ENCODE measurements at places on chromosomes 6 and 20.

- DNase-seq = no peak
Observed at GRCh38 chr6:15372932-15373331, 127.1 kb downstream of the JARID2 start.

DNA sequence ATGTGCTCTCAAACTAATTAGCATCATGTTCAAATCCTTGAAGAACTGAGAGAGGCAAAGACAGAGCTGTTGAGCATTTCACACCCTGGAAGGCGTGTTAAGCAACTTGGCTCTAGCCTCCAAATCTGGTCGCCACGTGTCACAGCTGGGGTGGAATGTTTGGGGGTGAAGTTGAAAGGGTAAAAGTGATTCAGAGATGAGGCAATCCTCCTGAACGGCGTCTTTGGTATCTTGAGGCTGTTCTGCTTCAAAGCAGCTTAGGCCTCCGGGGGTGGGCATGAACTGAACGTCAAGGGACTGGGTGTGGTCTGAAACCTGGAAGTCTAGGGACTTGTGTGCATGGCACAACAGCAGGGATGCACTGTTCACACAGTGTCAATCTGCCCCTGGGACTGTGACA lies 62.3 kb downstream of the TRAM2 start:
- DNase-seq = no peak

DNA sequence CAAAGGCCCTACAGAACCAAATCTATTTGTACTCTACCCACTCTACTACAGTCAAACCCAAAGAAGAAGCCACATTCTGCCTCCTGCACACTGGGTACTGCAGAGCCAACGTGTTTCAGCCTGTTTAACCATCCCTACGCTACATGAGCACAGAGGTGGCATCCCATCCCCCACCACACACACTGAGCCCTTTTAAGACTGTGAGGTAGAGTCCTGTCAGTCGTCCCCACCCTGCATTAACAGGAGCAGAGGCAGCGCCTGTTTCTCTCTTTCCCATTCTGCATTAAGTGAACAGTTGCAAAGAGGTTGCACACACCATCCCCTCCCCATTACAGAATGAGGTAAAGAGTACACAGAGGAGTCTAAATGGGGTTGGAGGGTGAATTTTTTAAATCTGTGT lies 5.2 kb upstream of the RSPH4A start:
- DNase-seq = no peak

- DNase-seq = no peak
Observed at GRCh38 chr6:137283080-137283479, 63.9 kb upstream of the IFNGR1 start.

DNA sequence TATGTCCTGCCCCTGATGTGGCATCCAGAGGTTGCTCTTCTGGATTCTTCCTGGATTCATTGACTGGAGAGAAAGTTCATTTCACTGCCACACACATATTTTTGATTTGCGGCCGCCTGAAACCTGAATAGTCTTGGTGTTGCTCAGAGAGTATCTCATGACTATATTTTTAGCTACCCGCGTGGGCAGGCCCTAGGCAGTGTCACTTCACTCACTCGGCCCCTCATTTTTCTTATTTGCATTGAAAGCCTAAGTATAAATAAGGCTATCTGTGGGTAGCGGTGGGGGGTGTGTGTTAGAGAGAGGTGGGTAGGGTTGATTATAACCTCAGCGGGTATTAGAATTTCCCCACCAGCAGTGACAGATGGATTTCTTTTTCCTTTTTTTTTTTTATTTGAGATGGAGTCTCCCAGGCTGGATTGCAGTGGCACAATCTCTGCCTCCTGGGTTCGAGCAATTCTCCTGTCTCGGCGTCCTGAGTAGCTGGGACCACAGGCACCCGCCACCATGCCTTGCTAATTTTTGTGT lies 113.5 kb downstream of the JARID2 start:
- DNase-seq = no peak

DNA sequence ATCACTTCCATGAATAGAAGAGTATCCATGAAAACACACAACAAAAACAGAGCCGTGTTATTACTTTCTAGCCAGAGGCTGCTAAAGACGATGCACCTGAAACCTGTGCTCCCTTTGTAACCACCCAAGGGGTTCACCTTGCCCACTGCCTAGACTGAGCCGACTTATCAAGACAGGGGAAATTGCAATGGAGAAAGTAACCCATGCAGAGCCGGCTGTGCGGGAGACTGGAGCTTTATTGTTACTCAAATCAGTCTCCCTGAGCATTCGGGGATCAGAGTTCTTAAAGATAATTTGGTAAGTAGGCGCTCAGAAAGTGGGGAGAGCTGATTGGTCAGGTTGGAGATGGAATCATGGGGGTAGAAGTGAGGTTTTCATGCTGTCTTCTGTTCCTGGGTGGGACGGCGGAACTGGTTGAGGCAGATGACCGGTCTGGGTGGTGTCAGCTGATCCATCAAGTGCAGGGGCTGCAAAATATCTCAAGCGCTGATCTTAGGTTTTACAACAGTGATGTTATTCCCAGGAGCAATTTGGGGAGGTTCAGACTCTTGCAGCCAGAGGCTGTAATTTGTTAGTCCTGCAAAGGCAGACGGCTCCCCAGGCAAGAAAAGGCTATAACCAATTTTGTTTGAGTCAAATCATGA lies 366.6 kb downstream of the PREX1 start:
- DNase-seq = no peak

DNA sequence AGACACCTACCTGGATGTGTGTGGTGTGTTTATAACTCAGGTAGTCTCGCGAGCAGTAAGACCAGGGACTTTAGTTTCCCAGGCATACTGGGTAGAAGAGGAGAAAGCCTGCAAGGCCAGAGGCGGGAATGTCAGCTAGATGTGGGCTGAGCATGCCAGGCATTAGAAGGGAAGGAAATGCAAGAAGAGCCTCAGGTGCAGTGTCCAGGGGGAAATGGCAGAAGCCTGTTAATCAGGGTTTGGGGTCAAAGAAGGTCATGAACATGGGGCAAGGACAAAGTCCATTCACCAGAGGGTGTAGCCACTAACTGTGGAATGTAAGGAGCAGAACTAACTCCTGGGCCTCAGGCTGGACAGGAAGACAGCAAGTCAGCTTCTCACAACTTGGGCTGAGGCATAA lies 305.0 kb downstream of the SMOC2 start:
- no peak for DNase-seq

- DNase-seq = no peak
Observed at GRCh38 chr20:35257175-35257909, 20.6 kb downstream of the MMP24OS start.

DNA sequence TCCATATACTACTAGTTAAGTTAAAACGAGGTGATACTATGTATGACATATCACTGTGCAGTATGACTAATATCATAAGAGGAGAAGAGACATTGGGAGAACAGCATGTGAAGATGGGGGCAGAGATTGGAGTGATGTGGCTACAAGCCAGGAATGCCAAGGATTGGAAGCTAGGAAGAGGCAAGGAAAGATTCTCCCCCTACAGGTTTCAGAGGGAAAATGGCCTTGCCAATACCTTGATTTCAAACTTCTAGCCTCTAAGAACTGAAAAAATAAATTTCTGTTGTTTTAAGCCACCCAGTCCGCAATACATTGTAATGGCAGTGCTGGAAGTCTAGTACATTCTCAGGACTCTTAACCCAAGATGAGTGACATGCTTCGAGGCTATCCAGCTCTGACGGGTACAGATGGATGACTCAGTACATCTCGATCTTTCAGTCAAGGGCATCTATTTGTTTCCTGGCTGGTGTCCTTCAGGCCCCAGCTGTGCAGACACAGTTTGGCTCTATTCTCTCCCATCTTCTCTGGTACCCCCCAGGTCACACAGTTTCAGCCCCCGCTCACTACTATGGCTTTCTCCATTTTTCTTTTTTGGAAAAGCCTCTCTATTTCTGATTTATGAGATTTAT lies 55.5 kb upstream of the THEMIS start:
- DNase-seq = no peak

GRCh38 chr6:130903007-130903406 lies 75.8 kb downstream of the SMLR1 start:
- no peak for DNase-seq

DNA sequence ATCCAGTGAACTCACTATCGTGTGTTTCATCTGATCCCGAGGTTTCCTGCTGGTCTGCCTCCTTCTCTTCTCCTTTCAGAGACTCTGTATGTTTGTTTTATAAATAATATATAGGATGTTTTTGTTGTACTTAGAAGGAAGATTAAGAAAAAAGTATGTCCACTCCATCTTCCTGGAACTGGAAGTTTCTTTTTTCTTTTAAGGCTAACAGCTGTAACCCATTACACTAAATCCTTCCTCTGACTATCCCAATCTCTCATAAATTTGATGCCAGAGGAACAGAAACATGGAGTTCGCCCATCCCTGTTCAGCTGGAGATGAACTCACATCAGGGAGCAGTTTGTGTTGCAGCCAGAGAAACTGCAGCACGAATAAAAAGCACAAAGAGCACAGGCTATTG lies 20.7 kb downstream of the RIPK1 start:
- no peak for DNase-seq

DNA sequence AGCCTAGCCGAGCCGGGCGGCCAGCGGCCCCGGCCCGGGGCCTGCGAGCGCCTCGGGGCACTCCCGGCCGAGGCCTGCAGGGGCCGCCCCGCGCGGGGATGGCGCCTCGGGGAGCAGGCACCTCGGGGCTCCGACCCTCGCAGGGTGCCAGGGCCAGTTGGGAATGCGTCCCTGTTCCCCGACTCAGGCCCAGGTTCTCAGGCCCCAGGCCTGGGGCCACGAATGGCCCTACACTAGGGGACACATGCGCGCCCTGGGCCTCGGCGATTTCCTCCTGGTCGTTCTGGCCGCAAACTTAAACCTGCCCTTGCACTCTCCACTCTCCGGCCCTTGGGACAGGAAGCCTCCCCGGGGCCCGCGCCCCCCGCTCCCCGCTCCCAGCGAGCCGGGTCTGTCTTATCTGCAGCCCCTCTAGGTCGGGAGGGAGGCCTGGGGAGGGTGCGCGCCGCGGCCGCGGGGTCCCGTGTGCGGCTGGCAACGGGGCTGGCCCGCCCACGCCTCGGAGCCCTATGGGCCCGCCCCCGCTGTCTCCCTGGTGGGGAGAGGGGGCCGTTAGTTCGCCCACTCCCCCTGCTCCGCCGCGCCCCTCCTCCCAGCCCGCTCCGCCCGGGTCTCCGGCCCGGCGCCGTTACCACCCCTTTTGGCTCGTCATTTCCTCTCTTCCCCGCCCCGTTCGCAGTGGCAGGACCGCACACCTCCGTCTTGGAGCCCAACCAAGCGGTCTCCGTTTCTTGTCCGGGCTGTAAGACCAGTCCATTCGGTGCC lies 611 bp downstream of the NFYA start:
- peak; percentile 87 for DNase-seq

GRCh38 chr20:21156266-21156665 lies 30.4 kb downstream of the KIZ start:
- DNase-seq = no peak

DNA sequence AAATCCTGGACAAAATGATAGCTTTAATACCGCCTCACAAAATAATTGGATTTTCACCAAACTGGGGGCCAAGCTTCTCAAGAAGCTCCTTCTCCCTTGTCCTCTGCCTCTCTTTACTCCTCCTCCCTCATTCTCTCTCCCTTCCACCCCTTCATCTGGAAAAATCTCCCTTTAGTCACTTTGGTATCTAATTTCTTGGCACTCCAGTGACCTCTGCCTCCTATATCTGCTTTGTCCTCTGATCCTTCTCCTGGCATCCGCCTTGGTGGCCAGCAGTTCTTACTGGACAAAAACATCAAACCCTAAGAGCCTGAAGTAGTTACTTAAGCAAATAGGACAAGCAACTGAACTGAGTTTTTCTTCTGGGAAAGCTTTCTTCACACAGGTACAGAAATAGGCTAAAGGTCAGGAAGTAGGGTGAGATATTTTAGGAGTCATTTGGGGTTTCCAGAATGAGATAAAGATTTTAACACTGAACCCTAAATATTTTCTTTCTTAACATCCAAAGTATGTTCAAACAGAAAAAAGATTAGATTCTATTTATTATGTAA lies 220.7 kb downstream of the ARHGAP18 start:
- DNase-seq = no peak

- no peak for DNase-seq
Observed at GRCh38 chr6:137162692-137163306, 10.6 kb downstream of the IL22RA2 start.

- no peak for DNase-seq
Observed at GRCh38 chr6:11236076-11236750, 3.7 kb upstream of the NEDD9 start.

DNA sequence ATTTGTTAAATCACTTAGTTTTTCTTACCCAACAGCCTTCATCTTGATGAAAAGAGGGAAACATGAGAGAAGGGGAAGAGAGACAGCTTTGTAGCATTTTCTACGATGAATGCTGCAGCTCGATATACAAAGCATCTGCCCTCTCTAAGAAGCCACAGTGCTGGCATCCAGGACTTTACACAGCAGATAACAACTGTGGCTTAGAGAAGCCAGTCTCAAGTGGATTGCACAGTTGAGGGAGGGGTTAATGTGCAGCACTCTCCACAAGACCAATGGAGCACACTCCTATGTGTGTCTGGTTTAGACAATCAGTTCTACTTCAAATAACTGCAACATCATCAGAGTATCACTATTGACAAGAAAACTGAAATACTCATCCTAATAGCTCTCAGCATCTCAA lies 5.8 kb downstream of the C6orf120 start:
- no peak for DNase-seq

DNA sequence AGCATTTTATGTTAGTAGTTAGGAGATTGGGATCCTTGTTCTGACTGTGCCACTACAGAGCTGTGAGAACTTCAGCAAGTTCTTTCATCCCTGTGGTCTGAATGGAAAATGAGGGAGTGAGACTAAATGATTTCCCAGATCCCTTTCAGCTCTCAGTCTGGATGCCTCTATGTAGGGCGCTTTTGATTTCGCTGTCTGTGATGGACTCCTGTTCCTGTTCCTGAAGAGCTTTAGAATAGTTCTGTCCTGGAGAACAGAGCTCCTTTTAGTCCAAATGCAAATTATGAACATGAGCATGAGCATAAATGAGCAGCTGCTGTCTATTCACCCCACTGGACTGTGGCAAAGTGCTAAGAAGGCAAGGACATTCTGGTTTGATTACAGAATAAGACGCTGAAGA lies 61.4 kb upstream of the NT5E start:
- no peak for DNase-seq

DNA sequence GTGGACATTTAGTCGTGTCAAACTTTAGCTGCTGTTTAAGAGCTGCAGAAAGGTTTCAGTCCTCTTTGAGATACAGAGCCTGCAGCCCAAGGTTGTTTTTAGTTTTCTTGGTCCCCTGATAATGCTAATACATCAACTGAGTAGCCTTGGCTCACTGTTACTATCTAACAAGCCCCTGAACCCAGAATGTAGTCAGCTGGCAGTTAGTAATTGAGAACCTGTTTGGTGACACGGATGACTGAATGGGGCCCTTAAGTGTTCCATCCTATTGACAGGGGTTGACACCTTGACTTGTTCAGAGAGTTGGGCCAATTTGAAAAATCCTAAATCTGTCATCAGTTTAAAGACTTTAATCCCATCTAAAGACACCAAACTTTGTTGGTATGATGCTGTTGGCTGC lies 2.8 kb downstream of the RTN4IP1 start:
- no peak for DNase-seq
